Anterior cingulate cortex (tissue), 58 donors: ENCODE measurements at places on chromosomes 11 and 22.

DNA sequence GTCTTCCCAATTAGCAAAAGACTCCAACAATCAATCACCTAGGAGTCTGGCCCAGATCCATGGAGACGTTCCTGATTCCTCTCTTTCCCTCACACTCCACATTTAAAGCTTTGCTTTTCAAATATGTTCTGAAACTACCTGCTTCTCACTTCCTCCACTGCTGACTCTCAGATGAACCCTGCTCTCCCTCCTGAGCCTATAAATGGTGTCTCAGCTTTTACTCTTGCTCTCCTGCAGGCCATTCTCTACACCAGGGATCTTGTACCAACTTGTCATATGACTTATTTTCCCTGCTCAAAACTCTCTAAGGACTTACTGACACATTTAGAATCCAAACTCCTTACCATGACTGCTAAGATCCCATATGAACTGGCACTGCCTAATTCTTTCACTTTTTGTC is 138.4 kb upstream of the DDI1 start:
- DNase-seq: no peak

DNA sequence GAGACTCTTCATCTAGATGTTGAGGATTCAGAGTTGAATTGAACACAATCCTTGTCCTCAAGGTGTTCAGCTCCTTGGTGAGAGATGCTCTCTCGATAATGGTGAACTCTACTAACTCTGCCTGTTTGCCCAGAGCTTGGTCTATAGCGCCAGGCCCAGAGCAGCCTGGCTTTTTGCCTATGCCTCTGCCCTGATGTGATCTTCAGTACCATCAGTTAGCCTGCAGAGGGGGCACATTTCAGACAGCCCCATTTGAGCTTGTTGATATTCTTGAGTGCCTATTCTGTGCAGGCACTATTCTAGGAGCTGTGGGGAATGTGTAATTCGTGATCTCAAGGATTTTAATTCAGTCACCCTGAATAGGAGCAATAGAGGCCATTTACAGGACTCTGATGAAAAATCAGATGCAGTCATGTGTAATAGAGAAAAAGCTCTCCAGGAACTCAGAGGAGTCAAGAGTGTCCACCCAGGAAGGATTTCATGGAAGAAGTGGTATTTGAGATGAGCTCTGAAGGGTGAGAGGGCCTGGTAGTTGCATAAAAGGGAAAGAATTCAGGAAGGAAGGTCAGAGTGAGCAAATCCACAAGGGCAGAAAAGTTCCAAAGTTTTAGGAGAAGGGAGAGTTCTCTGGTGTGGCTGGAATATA is 19.3 kb downstream of the GTPBP1 start:
- no peak for DNase-seq

DNA sequence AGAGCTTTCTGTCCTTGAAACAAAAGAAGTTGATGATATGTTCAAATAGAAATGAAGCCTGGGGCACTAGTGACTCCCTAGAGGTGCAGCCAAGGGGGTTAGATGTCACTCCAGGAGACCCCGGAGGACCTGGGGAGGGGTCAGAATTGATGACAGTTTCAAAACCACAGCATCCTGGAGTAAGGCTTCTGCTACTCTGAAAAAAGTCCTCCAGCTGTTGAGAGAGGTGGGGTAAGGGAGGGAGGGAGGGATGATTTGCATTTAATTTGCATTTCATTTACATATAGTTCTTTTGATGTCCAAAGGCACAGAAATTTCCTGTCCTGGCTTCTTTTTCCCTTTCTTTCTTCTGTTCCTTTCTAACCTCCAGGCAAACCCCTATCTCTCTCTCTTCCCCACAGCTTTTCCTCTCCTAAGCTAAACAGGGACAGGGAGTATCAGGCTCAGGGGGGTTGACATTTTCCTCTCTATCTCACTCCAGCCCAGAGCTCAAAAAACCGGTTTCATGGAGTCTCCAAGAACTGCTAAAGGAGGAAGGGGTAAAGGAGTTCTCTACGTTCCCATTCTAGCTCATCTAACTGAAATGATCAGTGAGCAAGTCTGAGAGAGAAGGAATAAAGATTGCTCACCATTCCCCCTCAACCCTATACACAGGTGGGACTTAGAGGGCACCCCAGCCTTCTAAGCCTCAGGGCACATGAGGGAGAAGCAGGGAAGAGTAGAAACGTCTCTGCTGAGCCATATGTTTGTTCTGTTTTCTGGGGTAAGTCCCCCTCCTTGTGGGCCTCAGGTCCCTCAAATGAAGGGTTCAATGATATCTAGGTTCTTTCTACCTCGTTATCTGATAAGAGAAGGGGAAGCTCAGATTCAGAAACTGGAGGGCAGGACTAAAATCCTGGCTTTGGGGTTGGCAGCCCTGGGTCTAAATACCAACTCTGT is 3.5 kb upstream of the POU2F3 start:
- DNase-seq: no peak

DNA sequence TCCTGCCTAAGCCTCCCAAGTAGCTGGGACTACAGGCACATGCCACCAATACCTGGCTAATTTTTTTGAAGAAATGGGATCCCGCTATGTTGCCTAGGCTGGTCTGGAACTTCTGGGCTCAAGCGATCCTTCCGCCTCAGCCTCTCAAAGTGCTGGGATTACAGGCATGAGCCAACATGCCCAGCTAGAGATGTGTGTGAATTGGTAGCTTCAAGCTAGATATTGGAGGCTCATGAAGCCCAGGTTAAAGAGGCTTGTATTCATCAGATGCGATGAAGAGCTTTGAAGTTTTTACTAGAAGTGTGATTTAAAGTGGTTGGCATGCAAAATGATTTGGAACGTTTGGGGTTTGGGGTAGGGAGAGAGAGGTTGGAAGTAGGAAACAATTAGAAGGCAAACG is 19.6 kb downstream of the NF2 start:
- DNase-seq: no peak

DNA sequence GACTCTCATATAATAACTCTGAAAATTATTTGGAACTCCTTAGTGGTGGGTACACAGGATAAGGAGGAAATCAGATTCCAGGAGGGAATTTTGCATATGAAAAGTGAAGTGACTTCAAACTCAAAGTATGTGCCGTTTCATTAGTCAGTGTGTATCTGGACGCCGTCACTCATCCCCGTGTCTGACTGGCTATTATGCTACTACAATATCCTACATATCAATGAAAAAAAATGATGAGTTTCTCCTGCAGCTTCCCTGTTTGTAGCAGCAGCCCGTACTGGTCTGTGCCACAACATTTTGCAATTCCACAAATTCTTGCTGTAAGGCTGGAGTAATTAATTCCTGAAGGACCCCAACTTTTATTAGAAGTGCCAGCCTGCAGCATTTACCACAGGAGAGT is 16.5 kb downstream of the WT1 start:
- no peak for DNase-seq

GRCh38 chr11:15336021-15336420 is 221.3 kb downstream of the INSC start:
- no peak for DNase-seq
